ENCODE measurements at places on chromosomes 1 and 21. TPM values are rescaled to one million over a fixed set of nuclear protein-coding genes. Genes with fewer than 3 reads are reported as not detected.

Gene HNRNPR
- 51.7 TPM for polyA plus RNA-seq

Gene TMEM269
- polyA plus RNA-seq, result not detected

GRCh38 chr1:75970631-75971030 is 38.4 kb upstream of the ASB17 start:
- no peaks in the 10 kb centered on the region for H3K36me3 ChIP-seq
- no peak for DNase-seq
- no peaks in the 10 kb centered on the region for H3K4me1 ChIP-seq
- no peak overlapping the region for H3K27ac ChIP-seq
- H3K27me3 ChIP-seq, result no peaks in the 10 kb centered on the region

- H3K27ac ChIP-seq, result no peak overlapping the region
- no peaks in the 10 kb centered on the region for H3K36me3 ChIP-seq
- no peaks in the 10 kb centered on the region for H3K27me3 ChIP-seq
- H3K4me3 ChIP-seq, result no peak overlapping the region
- DNase-seq, result peak; percentile 73
Measured at GRCh38 chr1:223556414-223557129, 108.9 kb downstream of the CAPN8 start.

GRCh38 chr1:197567442-197567841 is 207.8 kb downstream of the DENND1B start:
- no peak for DNase-seq
- no peak overlapping the region for H3K4me3 ChIP-seq
- no peaks in the 10 kb centered on the region for H3K27me3 ChIP-seq
- no peaks in the 10 kb centered on the region for H3K36me3 ChIP-seq
- H3K27ac ChIP-seq, result no peak overlapping the region
- no peaks in the 10 kb centered on the region for H3K4me1 ChIP-seq

DNA sequence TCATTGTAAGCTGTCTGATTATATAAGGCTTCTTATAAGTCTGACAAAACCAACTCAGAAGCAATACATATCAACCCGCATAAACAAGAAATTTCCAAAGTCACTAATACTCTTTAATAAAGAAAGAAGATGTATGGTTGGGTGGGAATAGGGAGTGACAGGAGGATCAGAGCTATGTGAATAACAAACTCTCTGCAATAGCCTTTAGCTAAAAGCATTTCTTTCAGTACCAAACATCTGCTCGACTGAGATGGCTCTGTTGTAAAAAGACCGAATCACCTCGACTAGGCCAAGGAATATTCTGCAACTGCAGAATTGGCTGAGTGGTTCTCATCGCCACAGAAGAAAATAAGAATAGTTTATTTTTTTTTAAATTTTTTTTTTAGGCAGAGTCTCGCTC is 39.3 kb upstream of the MUTYH start:
- no peaks in the 10 kb centered on the region for H3K27me3 ChIP-seq
- DNase-seq, result no peak
- no peak overlapping the region for H3K27ac ChIP-seq
- no peaks in the 10 kb centered on the region for H3K4me1 ChIP-seq
- no peaks in the 10 kb centered on the region for H3K36me3 ChIP-seq
- no peak overlapping the region for H3K4me3 ChIP-seq
